ENCODE measurements at places on chromosomes 4 and X.

DNA sequence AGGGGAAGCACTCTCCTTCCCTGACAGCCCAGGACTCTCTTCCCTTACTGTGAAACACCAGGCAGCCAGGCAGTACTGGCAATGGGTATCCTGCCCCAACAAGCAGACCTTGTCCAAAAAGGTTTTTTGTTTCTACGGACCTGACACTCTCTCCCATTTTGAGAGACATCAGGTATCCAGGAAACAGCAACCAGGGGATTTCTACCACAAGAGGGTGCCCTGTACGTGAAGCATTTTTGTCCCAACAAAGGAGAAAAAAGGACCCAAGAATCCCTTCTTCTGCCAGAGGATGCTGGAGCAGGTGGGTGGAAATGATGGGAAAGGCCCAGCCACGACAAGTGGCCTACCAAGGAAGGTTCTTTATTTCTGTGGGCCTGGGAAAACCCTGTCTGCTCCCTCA, 65.7 kb upstream of the FGF13 start:
- no peak overlapping the region for H3K27ac ChIP-seq
- no peak overlapping the region for H3K4me3 ChIP-seq
- no peaks in the 10 kb centered on the region for H3K4me1 ChIP-seq
- no peaks in the 10 kb centered on the region for H3K36me3 ChIP-seq
- no peaks in the 10 kb centered on the region for H3K27me3 ChIP-seq

GRCh38 chr4:42519803-42520417, 122.6 kb downstream of the SHISA3 start:
- no peak overlapping the region for H3K27ac ChIP-seq
- H3K4me3 ChIP-seq = no peak overlapping the region
- no peaks in the 10 kb centered on the region for H3K27me3 ChIP-seq
- H3K4me1 ChIP-seq = no peaks in the 10 kb centered on the region
- no peak for DNase-seq
- no peaks in the 10 kb centered on the region for H3K36me3 ChIP-seq

GRCh38 chr4:3791910-3792542, 25.8 kb downstream of the ADRA2C start:
- no peak overlapping the region for H3K4me3 ChIP-seq
- no peak overlapping the region for H3K27ac ChIP-seq
- H3K36me3 ChIP-seq = no peaks in the 10 kb centered on the region
- H3K27me3 ChIP-seq = no peaks in the 10 kb centered on the region
- DNase-seq = no peak

- no peaks in the 10 kb centered on the region for H3K27me3 ChIP-seq
- H3K36me3 ChIP-seq = no peaks in the 10 kb centered on the region
- H3K27ac ChIP-seq = no peak overlapping the region
- DNase-seq = no peak
- no peaks in the 10 kb centered on the region for H3K4me1 ChIP-seq
These were observed 28.2 kb downstream of the DCAF12L2 start for GRCh38 chrX:126137899-126138298.

- H3K36me3 ChIP-seq = no peaks in the 10 kb centered on the region
- no peak overlapping the region for H3K27ac ChIP-seq
- H3K27me3 ChIP-seq = no peaks in the 10 kb centered on the region
- no peak overlapping the region for H3K4me3 ChIP-seq
- no peaks in the 10 kb centered on the region for H3K4me1 ChIP-seq
These were observed 20.8 kb upstream of the SERTM2 start for GRCh38 chrX:111490688-111491087.

DNA sequence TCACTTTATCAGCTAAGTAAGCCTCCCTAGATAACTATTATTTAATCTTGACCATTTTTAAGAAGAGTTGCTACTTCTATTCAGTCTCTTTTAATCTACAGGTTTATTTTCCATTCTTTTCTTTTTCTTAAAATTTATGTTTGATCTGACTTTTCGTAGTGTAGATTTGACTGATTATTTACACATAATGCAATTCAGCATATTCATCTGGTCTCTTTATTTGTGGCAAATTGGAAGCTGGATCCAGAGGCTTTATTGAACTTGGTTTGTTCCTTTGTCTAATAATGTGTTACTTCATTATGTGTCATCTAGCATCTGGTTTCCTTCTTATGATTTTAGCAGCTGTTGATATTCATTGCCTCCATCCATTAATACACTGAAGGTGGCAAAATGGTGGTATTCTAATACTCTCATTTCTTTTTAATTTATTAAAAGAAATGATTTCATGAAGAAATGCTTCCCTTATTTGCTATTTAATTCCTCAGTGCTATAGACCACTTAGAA, 113.0 kb downstream of the FBXW7 start:
- H3K4me1 ChIP-seq = no peaks in the 10 kb centered on the region
- H3K27ac ChIP-seq = no peak overlapping the region
- H3K4me3 ChIP-seq = no peak overlapping the region
- no peaks in the 10 kb centered on the region for H3K36me3 ChIP-seq

DNA sequence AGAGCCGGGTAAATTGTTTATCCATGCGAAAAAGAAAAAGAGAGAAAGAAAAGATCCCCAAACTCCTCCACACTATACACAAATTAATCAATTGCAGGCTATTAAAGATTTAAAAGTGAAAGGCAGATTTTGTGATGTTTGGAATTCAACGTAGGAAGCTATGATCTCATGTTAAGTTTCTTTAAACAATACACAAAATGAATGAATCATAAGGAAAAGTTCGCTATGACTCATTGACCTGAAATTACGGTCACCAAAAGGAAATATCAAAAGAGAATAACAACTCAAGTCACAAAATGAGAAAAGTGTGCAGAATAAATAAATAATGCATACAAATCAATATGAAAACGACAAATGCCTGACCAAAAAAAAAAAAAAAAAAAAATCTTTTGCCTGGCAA, 28.6 kb downstream of the CLNK start:
- no peaks in the 10 kb centered on the region for H3K27me3 ChIP-seq
- H3K36me3 ChIP-seq = no peaks in the 10 kb centered on the region

All from ascending aorta (tissue), 2 donors.